Renal pelvis (tissue), 12 donors: ENCODE measurements at places on chromosomes 2 and 18.

GRCh38 chr18:58287353-58288274 is 243.6 kb downstream of the NEDD4L start:
- no peak for DNase-seq

DNA sequence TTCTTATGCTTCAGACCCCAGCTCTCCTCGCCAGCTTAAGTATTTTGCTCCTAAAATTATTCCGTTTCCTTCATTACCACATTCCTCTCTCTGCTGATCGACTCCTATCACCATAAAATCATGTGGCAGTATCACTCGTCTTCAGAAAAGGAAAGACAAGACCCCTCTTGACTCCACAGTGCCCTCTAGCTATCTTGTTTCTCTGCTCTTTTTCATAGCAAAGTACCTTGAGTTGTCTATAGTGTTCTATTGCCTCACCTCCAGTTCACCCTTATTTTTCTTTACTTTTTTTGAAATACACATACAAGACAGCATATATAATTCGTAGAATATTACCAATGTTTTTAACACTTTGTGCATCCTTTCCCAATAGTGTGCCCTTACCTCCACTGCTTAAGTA is 273.2 kb upstream of the SIX3 start:
- no peak for DNase-seq

DNA sequence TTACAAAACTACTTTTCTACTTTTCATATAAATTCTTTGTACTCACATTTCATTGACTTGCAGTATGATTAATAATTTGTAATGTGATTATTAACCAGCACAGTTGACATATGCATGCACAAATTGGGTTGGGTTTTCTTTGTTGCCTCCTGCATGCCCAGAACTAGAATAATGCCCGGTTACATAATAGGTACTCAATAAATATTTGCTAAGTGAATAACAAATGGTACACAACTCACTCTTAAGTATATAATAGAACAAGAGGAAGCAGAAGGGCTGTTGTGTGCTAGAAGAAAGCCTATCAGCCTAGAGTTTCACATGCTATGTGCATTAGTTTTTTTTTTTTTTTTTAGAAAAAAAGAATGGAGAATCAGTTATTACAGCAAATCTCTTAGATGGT is 9.3 kb downstream of the RDH14 start:
- no peak for DNase-seq

DNA sequence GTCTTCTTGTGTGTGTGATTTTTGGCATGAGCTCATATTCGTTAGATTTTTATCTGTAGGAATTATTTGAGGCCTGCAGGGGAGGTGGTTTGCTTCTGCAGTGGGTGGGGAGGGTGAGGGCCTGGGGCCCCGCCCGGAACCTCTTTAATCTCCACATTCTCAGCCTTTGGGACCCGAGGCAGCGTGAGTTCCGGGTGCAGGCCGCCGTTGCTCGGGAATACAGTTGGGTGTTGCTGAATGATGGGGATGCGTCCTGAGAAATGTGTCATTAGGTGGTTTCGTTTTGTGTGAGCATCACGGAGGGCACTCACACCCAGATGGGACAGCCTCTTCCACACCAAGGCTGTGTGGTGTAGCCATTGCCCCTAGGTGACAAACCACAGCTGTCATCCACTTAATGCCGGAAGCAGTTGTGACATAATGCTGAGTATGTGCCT is 13.7 kb upstream of the GAL3ST2 start:
- no peak for DNase-seq

DNA sequence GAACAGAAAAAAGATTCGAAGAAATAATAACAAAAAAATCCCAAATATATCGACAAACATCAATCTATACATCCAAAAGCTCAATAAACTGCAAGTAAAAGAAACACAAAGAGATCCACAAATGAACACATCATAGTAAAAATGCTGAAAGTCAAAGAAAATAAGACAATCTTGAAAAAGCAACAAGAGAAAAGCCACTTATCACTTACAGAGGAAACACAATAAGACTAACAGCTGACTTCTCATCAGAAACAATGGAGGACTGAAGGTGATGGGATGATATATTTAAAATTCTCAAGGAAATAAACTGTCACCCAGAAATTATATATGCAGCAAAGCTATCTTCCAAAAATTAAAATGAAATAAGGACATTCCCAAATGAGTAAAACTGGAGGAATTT is 140.3 kb downstream of the NDUFA10 start:
- no peak for DNase-seq

- no peak for DNase-seq
Observed at GRCh38 chr2:53508667-53509066, 258.9 kb upstream of the CHAC2 start.

- no peak for DNase-seq
Observed at GRCh38 chr18:45379903-45380302, 235.4 kb upstream of the SLC14A2 start.

DNA sequence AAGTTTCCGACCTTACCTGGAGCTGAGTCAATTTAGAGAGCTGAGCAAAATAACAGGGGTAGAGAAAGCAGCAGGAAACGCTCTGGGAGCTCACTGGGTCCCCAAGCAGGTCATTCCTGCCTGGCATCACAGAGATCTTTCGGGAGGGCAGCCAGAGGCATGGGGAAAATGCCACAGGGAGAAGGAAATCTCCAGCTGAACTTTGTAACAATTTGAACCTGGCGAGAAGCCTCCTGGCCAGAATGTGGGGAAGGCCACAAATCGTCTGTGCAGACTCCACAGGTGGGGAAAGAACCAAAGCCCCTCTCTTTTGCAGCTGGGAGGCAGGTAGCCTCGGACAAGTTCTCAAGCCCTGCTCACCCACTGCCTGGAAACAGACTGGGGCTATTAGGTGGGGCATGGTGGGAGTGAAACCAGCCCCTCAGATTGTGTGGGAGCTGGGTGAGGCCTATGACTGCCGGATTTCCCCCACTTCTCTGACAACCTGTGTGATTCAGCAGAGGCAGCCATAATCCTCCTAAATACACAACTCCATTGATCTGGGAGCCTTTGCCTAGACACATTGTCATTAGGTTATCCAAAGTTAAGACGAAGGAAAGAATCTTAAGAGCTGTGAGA is 53.9 kb downstream of the INO80D start:
- DNase-seq, result no peak

- no peak for DNase-seq
Observed at GRCh38 chr2:121066526-121066925, 218.5 kb downstream of the TFCP2L1 start.

- DNase-seq, result no peak
Observed at GRCh38 chr2:69123182-69123581, 110.2 kb downstream of the ANTXR1 start.
